ENCODE measurements at places on chromosomes 13 and 19. TPM values are rescaled to one million over a fixed set of nuclear protein-coding genes. Genes with fewer than 3 reads are reported as not detected.

The LILRA2 gene
- total RNA-seq, result 0.78 TPM

The ZNF180 gene
- 6.3 TPM for total RNA-seq

The YJU2 gene
- 23.0 TPM for total RNA-seq

The UPF3A gene
- total RNA-seq, result 117 TPM

The KLK12 gene
- not detected for total RNA-seq

DNA sequence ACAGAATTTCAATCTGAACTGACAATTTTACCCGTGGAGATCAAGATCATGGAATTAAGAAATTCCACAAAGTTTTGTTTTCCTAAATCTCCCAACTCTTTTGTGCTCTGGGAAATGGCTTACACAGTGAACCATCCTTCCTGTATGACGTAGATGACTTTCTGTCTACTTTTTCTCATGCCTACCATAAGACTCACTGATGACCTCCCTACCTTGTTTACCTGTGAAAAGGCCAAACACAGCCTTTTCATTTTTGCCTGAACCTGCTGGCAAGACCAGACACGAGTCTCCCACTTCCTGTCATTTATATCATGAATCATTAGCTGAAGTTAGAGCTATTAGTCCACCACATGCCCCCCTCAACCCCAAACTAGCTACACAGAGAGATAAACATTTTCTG is 4.6 kb upstream of the KBTBD6 start:
- peaks cover 5% of the 10 kb centered on the region for H3K4me1 ChIP-seq
- H3K36me3 ChIP-seq, result no peaks in the 10 kb centered on the region
- no peak for DNase-seq

- no peak overlapping the region for H3K27ac ChIP-seq
- H3K4me3 ChIP-seq, result no peak overlapping the region
- H3K27me3 ChIP-seq, result peaks cover 2% of the 10 kb centered on the region
- no peaks in the 10 kb centered on the region for H3K36me3 ChIP-seq
Observed at GRCh38 chr19:383040-383439, 25.9 kb downstream of the C2CD4C start.

DNA sequence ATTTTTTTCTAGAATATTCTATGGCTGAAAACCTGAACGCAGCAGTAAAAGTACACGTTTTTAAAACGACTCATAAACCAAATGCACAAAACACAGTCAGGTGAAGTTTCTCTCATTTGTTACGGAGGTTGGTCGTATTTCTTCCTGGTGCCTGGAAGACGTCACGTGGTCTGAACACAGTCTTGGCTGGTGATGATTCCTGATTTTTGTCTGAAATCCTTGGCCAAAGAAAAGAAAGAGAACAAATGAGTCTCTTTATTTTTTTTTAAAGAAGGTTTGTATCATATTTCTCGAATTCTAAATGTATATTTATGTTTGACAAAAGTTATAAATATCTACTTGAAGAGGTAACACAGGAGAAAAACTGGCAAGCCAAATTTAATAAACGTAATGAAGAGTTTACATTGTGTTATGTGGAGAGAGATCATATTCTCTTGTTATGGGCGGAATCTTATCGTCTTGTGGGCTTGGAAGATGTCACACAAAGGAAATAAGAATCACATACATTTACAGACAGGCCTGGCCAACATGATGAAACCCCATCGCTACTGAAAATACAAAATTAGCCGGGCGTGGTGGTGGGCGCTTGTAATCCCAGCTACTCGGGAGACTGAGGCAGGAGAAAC is 10.0 kb upstream of the PNMA8A start:
- H3K27ac ChIP-seq, result peak overlapping the region; percentile 17
- no peaks in the 10 kb centered on the region for H3K4me1 ChIP-seq
- DNase-seq, result no peak
- H3K4me3 ChIP-seq, result no peak overlapping the region

GRCh38 chr13:106917673-106918556 is 350.0 kb upstream of the ARGLU1 start:
- H3K36me3 ChIP-seq, result no peaks in the 10 kb centered on the region
- H3K27me3 ChIP-seq, result no peaks in the 10 kb centered on the region
- H3K27ac ChIP-seq, result peak overlapping the region; percentile 94
- H3K4me1 ChIP-seq, result peaks cover 10% of the 10 kb centered on the region
- peak; percentile 97 for DNase-seq
- peak overlapping the region; percentile 47 for H3K4me3 ChIP-seq

- peaks cover 63% of the 10 kb centered on the region for H3K36me3 ChIP-seq
- no peak for DNase-seq
- H3K4me1 ChIP-seq, result peaks cover 19% of the 10 kb centered on the region
- peak overlapping the region; percentile 93 for H3K27ac ChIP-seq
Observed at GRCh38 chr19:39389631-39390414, 1.1 kb downstream of the PAF1 start.

Measured in upper lobe of left lung (tissue), 6 donors.